DMS79 treated with DMSO at 0.1 percent for 48 hours (cell line): ENCODE measurements at places on chromosomes 12 and 14.

DNA sequence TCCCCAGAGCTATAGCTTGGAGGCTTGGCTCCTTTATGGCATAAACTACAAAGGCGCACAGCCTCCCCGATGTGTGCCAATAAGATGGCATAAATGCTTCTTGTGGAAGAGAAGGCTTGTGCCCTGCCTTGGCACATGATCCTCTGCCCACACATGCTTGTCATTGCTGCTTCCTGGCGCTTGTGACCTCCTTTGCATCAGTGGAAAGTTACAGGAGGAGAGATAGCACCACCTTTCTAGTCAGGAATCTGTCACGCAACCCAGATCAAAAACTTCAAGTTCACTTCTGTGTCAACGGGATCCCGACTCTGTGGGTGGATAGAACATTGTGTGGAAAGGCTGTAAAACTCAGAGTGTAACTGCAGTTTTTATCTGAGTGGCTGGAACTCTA is 183.8 kb upstream of the HIF1A start:
- no peak for DNase-seq

GRCh38 chr14:88452231-88452630 is 66.8 kb downstream of the SPATA7 start:
- no peak for DNase-seq

GRCh38 chr14:52824462-52824861 is 33.1 kb upstream of the GNPNAT1 start:
- DNase-seq: no peak

GRCh38 chr14:32576088-32576795 is 247.1 kb downstream of the AKAP6 start:
- peak; percentile 76 for DNase-seq

- DNase-seq: no peak
These were observed 527.7 kb downstream of the SLC16A7 start for GRCh38 chr12:60123557-60123956.

DNA sequence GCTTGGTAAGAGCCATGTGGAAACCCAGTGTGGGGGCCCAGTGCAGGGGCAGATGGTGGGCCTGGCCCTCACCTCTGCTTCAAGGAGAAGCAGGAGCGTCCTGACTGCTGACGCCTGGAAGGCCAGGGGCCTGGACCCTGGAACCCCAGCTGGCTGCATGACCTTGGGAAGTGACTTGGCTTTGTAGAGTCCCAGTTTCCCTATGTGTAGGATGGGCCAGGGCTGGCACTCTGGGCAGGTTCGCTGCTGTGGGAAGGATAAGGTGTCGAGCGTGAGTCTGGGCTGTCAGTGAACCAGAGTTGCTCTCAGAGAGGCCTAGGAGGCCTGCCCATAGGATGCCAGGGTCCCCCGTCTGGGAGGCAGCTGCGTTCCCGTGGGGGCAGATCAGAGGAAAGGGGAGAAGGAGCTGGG is 43.2 kb downstream of the TRAFD1 start:
- no peak for DNase-seq

GRCh38 chr14:74522740-74523139 is 29.2 kb downstream of the ISCA2 start:
- DNase-seq: no peak

- peak; percentile 81 for DNase-seq
These were observed 121.1 kb upstream of the ATF1 start for GRCh38 chr12:50642761-50643160.

- DNase-seq: no peak
These were observed 30.6 kb upstream of the RPLP0 start for GRCh38 chr12:120231316-120232011.

DNA sequence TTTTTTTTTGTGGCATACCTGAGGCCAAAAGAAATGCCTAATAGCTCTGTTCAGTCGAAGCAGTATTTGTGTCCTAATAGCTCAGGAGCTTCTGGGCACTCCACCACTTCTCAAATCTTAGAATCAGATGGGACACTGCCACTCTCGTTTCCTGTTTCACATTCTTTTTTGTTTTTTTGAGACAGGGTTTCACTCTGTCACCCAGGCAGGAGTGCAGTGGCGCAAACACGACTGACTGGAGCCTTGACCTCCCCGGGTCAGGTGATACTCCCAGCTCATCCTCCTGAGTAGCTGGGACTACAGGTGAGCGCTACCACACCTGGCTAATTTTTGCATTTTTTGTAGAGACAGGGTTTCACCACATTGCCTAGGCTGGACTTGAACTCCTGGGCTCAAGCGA is 52.7 kb downstream of the SPPL3 start:
- no peak for DNase-seq

- no peak for DNase-seq
These were observed 291.3 kb downstream of the KCNC2 start for GRCh38 chr12:74918291-74918690.

GRCh38 chr12:3371018-3371417 is 120.0 kb upstream of the PRMT8 start:
- peak; percentile 86 for DNase-seq

DNA sequence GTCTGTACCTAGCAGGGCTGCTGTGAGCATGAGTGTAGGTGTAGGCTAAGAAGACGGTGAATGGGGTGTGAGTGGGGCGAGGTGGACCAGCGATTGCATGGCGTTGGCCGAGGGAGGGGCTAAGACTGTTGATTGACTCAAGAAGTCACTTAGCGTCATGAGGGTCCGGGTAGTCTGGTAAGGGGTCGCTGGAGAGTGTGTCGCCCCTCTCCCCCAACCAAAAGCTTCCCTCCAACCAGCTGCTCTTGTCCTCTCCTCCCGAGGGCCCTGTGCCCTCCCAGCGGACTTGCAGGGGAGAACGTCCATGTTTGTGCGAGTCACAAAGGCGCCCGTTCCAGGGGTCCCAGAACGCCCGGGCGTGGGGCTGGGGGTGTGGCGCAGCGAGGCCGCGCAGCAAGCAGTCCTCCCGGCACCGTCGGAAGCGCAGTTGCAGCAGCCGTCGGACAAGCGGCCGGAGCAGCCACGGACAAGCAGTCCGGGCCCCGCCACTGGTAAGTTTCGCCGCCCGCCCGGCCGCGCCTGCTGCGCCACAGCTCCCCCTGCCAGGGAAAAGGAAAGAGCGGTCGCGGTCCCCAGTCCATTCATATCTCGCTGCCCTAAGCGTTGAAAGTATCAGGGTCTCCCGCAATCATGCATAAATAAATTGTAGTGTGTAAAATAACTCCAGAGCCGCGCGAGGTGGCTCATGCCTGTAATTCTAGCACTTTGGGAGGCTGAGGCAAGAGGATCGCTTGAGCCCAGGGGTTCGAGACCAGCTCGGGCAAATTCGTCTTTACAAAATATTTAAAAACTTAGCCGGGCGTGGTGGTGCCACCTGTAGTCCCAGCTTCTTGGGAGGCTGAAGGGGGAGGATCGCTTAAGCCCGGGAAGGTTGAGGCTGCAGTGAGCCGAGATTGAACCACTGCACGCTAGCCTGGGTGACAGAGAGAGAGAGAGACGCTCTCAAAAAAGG is at the start of gene CCDC63:
CCDC63 (plus strand) TSS at position 373 of the 952 bp plus-strand sequence. CDS start 5,968 bp downstream, outside the sequence.
- DNase-seq: peak; percentile 13

- no peak for DNase-seq
These were observed 80.3 kb downstream of the PAPOLA start for GRCh38 chr14:96582411-96582961.

GRCh38 chr12:89051065-89051677 is 301.1 kb downstream of the DUSP6 start:
- peak; percentile 64 for DNase-seq

DNA sequence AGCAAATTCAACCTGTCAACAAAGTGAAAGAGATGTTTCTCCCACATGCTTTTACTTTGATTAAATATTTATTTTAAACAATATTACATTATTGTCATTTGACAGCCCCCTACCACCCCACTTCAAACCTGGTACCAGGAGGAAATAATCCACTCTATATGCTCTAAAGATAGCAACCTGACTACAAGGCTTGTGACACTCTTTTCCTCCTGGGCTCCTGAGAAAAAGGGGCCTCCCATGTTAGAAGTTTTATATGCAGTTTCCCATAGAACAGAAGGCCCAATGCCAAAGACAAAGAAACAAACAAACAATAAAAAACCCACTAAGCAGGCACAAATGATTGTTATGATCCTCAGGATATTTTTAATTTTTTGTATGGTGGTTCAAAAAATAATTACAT is 73.6 kb downstream of the RPS29 start:
- no peak for DNase-seq

DNA sequence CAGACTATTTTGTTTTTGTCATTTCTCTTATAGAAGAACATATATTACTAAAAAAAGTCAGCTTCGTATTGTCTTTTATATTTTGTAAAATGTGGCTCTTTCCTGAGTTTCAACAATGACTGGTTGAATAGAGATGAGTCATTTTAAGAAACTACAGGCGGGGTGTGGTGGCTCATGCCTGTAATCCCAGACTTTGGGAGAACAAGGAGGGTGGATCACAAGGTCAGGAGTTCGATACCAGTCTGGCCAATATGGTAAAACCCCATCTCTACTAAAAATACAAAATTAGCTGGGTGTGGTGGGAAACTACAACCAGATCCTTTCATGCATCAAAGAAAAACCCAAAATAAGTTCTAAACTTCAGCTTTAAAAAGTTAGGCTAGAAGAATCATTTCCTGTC is 28.8 kb downstream of the HECTD4 start:
- no peak for DNase-seq

GRCh38 chr14:24325963-24326362 is 8.9 kb downstream of the ADCY4 start:
- DNase-seq: no peak

DNA sequence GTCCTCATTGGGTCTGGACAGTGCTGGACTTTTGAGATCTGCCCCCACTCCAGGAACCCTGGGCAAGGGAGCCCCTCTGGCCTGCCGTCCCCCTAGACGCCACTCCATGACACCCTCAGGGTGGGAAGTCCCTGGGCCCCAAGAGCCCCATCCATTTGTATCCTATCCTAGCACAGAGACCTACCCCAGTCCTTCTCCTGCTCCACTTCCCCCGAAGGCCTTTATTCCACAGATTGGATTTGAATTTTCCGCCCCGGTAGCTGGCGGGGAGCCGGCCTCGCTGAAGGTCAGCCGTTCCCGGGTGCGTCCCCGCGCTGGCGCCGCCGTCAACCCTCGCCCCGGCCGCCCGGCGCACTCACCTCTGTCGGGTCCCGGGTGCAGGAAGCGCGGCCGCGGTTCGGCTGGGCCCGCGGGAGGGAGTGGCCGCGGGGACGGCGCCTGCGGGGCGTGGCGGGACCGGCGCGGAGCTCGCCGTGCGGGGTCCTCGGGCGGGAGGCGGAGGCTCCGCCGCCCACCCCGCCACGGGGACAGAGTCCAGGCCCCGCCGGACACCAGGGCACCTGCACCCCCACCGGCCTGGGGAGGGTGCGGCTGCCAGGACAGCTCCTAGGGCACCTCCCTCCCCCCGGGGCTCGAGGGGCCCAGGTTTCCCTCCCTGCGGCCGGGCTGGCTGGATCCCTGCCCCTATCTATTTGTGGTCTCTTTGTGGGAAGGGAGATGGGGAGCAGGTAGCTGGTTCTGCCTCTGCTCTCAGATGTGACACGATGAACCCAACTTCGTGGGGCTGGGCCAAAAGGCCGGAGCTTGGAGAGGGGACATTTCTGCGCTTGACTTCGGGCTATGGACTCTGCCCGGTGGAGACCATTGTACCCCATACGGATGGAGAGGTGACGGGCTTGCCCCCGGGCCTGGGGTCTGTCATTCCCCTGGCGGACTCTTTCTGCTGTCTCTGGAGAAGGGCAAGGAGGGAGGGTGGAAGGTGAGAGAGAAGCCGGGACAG is 19.9 kb upstream of the GPR68 start:
- no peak for DNase-seq

GRCh38 chr14:101129521-101130167 is 226.1 kb upstream of the RTL1 start:
- DNase-seq: no peak

DNA sequence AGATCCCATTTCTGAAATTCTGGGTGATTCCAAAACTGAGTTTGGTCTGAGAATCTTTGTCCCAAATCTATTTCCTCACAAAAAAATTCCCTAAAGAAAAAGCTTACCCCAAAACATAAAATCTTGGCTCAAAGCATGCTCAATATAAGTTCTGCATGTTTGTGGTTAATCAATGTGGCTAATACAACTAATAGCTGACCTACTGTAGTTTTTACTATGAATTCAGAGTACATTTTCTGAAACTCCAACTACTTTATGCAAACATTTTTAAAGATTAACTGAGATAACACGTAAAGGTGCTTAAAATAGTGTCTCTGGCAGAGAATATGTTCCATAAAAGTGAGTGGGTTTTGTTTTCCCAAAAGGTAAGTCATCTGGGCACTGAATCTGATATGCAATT is 133.1 kb downstream of the MED13L start:
- DNase-seq: no peak

GRCh38 chr12:57216014-57216911 is at the start of gene NXPH4:
TSS of gene NXPH4 (plus strand) at chr12:57216794. CDS start at chr12:57216970, 176 bp downstream.
- no peak for DNase-seq

DNA sequence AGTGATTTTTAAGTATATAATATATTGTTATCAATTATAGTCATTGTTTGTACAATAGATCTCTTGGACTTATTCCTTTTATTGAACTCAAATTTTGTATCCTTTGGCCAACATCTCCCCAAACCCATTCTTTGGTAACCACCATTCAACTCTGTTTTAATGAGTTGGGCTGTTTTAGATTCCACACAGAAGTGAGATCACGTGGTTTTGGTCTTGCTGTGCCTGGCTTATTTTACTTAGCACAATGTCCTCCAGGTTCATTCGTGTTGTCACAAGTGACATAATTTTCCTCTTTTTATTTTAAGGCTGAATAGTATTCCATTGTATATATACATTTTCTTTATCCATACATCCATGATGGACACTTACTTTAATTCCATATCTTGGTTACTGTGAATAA is 40.2 kb upstream of the LTA4H start:
- DNase-seq: no peak

GRCh38 chr12:19692091-19692490 is 252.8 kb downstream of the AEBP2 start:
- no peak for DNase-seq

DNA sequence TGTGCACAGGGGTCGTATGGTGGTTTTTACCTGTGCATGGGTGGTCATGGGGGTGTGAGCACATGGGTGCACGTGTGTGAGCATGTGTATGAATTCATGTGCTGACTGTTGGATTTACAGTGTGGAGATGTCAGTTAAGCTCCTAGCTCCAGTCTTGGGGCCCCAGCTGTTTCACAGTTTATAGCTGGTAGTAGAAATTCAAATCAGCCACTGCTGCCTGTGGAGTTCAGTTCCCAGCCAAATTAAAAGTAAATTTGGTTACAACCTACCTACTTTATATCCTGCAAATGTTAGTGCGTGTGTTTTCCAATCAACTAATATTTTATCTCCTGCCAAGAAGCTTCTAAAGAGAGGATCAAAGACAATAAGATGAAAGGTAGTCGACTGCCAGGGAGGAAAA is 56.0 kb upstream of the HSPB8 start:
- DNase-seq: no peak

DNA sequence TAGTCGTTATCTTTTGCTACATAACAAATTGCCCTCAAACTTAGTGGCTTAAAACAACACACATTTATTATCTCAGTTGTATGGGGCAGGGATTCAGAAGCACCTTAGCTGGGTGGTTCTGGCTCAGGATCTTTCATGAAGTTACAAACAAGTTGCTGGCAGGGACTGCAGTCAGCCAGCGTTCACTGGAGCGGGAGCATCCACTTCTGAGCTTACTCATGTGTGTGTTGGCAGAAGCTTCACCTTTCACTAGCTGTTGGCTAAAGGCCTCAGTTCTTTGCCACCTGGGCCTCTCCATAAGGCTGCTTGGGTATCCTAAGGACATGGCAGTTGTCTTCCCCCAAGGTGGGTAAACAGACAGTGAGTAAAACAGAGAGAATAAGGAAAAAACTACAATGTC is 365.7 kb downstream of the RPS29 start:
- no peak for DNase-seq

- no peak for DNase-seq
These were observed at the start of gene ASB2 for GRCh38 chr14:93976477-93977057. TSS of gene ASB2 (minus strand) at chr14:93976570. CDS start at chr14:93964539, 12,031 bp downstream.

GRCh38 chr14:56195704-56196103 is 77.5 kb downstream of the PELI2 start:
- no peak for DNase-seq

GRCh38 chr14:32300136-32300535 is 29.0 kb upstream of the AKAP6 start:
- no peak for DNase-seq
